ENCODE measurements at places on chromosomes 4 and X. TPM values are rescaled to one million over a fixed set of nuclear protein-coding genes. Genes with fewer than 3 reads are reported as not detected.

Gene CACNA1F
- 0.21 TPM for total RNA-seq

- no peaks in the 10 kb centered on the region for H3K36me3 ChIP-seq
- no peaks in the 10 kb centered on the region for H3K27me3 ChIP-seq
- no peak overlapping the region for H3K27ac ChIP-seq
- no peak overlapping the region for H3K4me3 ChIP-seq
- no peaks in the 10 kb centered on the region for H3K4me1 ChIP-seq
Observed at GRCh38 chrX:50996930-50997329, 86.4 kb downstream of the BMP15 start.

Gene FAT1
- 91.2 TPM for total RNA-seq

DNA sequence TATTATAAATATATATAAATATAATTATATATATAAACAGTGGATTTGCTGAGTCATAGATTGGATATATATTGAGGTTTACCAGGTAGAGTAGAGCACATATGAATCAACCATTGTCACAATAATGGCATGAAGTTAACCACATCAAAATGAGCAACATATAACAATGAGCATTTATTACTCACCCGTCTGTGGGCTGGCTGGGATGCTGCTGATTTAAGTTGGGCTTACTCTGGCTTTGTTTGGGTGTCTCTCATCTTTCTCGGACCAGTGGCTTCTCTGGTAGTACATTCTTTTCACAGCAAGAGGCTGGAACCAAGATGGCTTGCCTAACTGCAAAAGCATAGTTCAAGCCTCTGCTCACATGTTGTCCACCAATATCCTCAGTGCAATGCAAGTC, 111.7 kb upstream of the TAPT1 start:
- H3K27ac ChIP-seq = no peak overlapping the region
- no peaks in the 10 kb centered on the region for H3K36me3 ChIP-seq
- H3K4me3 ChIP-seq = no peak overlapping the region
- H3K27me3 ChIP-seq = no peaks in the 10 kb centered on the region
- DNase-seq = no peak
- no peaks in the 10 kb centered on the region for H3K4me1 ChIP-seq

- peak overlapping the region; percentile 61 for H3K4me3 ChIP-seq
- peaks cover 25% of the 10 kb centered on the region for H3K4me1 ChIP-seq
- H3K27me3 ChIP-seq = peaks cover 9% of the 10 kb centered on the region
- peak overlapping the region; percentile 75 for H3K27ac ChIP-seq
Observed at GRCh38 chrX:118976599-118977340, 2.4 kb downstream of the LONRF3 start.

All from suprapubic skin (tissue), 4 donors.